ENCODE measurements at places on chromosomes 2 and 18.

DNA sequence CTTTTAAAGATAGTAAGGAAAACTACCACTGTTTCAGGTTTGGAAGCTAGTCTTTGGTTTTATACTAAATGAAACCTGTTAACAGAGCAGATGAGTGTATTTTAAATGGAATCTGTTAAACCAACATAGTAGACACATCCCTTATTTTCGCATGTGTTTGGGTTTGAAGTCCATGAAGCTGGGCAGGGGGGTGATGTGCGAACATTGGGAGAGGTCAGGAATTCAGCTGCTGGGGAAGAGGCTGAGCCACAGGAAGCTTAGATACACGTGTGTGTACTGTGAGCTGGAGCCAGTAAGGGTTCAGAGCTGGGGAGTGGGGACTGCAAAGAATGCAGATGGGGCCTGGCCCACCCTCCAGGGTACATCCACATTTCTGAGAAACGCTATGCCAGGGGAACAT lies 176.9 kb downstream of the VAPA start:
- no peak for DNase-seq

DNA sequence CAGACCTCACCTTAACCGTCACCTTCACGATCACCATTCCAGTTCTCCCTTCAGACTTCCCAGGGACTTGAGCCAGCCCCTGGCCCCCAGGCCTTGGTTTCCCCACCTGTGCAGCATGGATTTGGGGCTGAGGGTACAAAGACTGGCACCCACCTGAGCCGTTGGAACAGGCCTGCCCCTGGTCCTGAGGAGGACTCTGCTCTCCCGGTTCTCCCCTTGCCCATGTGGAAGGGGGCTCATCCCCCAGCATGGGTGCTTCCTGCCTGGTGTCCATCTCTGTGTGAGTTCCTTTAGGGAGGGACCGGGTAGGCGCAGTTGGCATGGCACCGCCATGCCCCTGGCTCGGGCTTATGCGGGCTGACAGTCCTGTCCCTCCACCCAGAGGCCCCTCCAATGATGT lies 10.9 kb upstream of the GPR35 start:
- DNase-seq, result no peak

GRCh38 chr2:212495046-212495445 lies 43.6 kb downstream of the ERBB4 start:
- DNase-seq, result no peak

- no peak for DNase-seq
Measured at GRCh38 chr2:151049746-151050145, 211.9 kb downstream of the RBM43 start.

DNA sequence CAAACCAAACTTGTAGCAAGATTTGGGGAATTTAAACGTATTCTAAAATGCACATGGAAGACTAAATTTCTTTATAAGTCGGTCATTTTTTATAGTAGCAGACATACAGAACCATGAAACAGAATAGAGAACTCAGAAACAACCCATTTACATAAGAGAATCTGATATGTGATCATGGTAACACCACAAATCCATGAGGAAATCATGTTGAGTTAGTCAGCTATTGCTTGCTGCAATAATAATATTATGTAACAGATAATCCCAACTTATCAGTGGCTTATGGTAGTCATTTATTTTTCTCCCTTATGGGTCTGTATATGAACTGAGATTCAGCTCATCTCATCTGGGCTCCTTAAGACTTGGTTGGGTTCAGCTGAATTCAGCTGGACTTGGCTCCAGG lies 103.4 kb upstream of the SERTAD2 start:
- DNase-seq, result no peak

DNA sequence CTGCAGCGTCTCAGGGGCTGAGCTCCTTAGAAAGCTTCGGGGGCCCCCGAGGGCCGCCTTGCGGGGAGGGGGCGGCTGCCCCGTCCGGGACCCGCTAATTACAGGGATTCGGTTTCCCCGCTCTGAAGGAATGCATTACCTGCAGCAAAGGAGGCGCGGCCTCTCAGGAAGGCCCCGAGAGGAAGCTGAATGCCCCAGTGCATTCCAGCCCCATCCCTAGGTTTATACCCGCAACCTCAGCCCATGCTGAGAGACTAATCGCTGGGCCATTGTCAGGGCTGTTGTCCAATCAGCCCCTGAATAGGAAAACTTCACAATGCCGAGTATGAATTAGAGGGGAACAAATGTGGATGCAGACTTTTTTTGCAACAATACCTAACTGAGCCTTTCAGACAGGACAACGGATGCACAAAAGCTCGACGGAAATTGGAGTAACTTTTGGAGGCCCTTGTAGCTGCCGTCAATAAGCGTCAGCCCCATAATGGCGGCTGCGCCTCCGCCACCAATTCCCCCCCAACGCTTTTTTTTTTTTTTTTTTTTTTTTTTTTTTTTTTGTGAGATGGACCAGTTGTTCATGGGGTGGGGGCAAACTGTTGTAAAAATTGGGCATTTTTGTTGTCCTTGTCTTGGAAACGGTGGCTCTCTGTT lies 138.6 kb upstream of the SIX3 start:
- no peak for DNase-seq

DNA sequence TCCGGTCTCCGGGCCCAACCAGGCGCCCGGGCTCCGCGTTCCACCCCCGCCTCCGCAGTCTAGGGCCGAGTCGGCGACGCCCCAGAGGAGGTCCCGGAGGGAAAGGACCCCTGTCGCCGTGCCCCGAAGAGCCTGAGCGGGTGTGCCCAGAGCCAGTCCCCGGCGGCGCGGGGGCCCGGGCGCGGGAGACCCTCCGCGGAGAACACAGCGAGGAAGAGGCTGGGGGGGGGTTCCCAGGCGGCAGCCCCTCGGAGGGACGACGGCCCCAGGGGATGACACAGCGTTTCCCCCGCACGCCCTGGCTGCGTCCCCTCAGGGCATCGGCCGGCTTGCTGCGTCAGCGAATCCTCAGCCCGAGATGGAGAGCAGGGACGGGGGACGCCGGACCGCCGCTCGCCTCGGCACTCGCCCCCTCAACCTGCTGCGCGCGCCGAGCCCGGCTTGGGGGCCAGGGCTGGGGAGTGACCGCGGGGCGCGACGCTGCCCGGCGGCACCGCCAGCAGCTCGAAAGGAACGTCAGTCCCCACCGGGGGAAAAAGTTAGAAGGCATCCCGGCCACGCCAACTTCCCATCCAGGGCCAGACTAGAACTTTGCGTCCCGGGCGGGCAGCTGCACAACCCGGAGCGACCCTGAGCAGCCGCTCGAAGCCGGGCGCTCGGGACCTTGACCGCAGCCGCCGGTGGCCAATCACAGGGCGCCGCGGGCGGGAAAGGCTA lies 711 bp downstream of the SFXN5 start:
- peak; percentile 33 for DNase-seq

GRCh38 chr2:218727502-218728165 lies 17.0 kb downstream of the TTLL4 start:
- no peak for DNase-seq

DNA sequence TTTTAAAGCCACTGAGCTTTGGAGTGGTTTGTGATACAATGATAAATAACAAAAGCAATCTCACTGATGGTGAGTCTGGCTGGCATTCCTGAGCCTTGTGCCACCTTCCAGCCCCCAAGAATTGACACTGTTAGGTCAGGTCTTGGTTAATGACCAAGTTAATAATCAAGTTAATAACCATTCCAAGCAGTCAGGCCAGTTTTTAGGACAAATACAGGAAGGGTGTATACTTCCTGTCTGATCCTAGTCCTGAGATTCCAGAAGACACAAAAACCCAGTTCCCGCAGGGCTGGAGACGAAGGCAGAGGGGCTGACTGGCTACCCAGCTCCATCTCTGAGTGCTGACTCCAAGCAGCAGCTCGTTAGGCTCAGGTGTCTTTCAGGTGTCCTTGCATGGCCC lies 74.6 kb upstream of the LAPTM4A start:
- DNase-seq, result no peak

DNA sequence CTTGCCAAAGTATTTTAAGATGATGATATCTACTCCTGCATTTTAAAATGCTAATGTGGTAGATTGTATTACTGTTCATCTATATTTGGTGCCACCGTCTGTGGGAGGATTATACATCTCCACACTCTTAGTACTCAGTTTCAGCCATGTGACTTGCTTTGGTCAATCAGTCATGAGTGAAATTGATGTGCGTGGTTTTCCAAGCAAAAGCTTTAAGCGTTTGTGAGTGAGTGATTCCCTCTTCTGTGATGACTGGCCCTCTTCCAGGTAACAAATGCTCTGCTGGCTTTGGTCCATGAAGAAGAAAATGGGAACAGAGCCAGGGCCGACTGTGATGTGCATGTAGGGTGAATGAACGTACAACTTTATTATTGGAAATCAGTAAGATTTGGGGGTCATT lies 330.4 kb downstream of the LPIN1 start:
- DNase-seq, result no peak

- DNase-seq, result no peak
Measured at GRCh38 chr2:73489053-73489452, 103.4 kb downstream of the ALMS1 start.

GRCh38 chr2:178072383-178073301 lies at the start of gene PDE11A:
Gene PDE11A (minus strand): TSS chr2:178072777. CDS start chr2:178072437, 340 bp downstream.
- no peak for DNase-seq

- DNase-seq, result no peak
Measured at GRCh38 chr18:72197591-72197990, 346.6 kb downstream of the CBLN2 start.

- DNase-seq, result no peak
Measured at GRCh38 chr2:27019459-27019858, 13.3 kb upstream of the TMEM214 start.

- DNase-seq, result no peak
Measured at GRCh38 chr18:3706279-3707097, 256.5 kb downstream of the TGIF1 start.

- no peak for DNase-seq
Measured at GRCh38 chr2:162972383-162972782, 133.8 kb upstream of the KCNH7 start.

DNA sequence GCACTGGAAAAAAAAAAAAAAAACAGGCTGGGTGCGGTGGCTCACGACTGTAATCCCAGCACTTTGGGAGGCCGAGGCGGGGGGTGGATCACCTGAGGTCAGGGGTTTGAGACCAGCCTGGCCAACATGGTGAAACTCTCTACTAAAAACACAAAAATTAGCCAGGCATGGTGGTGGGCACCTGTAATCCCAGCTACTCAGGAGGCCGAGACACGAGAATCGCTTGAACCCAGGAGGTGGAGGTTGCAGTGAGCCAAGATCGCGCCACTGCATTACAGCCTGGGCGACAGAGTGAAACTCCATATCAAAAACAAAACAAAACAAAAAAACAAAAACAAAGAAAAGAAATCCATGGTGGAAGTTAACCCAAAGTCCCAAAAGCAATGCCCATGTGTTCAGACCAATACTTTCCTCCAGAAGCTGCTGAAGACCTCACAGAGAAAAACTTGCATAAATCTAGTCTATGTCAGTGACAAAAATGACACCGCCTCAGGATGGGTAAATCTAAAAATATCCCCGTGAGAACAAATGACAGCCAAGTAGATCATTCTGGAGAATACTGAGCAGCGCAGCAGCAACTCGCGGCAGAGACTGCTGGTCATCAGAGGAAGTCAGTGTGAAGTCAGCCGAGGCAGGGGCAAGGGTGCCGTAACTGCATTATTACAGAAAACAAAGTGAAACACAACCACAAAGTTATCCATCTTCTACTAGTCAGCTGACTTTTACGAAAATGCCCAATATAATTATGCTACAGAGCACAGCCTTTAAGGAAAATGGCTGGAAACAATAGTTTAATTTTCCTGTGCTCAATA lies 41.0 kb downstream of the LPIN2 start:
- DNase-seq, result no peak

- DNase-seq, result no peak
Measured at GRCh38 chr18:57544936-57545660, 41.4 kb downstream of the FECH start.

DNA sequence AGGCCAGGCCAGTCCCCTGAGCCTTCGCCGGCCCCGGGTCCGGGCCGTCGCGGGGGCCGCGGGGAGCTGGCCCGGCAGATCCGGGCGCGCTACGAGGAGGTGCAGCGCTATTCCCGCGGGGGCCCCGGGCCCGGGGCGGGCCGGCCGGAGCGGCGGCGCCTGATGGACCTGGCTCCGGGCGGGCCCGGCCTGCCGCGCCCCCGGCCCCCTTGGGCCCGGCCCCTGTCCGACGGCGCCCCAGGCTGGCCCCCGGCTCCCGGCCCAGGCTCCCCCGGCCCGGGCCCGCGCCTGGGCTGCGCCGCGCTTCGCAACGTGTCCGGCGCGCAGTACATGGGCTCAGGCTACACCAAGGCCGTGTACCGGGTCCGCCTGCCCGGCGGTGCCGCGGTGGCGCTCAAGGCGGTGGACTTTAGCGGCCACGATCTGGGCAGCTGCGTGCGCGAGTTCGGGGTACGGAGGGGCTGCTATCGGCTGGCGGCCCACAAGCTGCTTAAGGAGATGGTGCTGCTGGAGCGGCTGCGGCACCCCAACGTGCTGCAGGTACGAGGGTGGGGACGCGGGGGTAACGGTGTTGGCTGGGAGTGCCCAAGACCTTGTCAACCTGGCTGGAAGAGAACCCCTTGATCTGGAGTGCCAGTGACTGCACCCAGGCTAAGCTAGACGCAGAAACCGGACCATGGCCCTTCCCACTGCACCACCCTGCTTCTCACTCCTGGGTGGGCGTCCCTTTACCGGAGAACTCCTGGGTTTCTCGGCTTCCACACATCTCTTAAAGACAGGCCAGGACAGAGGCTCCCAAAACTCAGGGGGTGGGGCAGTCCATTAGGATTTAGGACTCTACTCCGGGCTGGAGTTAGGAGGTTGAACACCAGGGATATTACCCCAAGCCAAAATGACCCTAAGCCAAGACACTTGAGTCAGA lies 739 bp downstream of the PKDCC start:
- DNase-seq, result no peak

DNA sequence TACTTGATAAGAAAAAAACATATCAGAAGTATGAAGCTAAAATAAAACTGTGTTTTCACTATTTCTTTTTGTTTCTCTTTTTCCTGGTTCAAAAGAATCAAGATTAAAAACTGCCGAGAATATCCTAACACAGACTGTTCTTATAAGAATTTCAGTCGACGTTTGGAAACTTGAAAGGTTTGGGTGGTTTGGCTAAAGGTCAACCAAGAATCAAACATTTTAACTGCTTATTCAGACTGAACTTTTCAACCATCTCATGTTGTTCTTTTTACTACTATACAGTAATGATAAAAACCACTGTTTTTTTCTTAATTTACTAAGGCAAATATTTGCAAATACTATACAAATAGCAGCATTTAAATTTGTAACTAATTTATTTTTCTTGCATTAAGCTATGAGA lies 308.5 kb upstream of the TFPI start:
- DNase-seq, result no peak

- no peak for DNase-seq
Measured at GRCh38 chr2:38907743-38908562, 18.3 kb downstream of the ARHGEF33 start.

- DNase-seq, result no peak
Measured at GRCh38 chr2:182365855-182366254, 61.0 kb downstream of the PDE1A start.

- no peak for DNase-seq
Measured at GRCh38 chr2:46000660-46001059, 296.5 kb upstream of the EPAS1 start.

DNA sequence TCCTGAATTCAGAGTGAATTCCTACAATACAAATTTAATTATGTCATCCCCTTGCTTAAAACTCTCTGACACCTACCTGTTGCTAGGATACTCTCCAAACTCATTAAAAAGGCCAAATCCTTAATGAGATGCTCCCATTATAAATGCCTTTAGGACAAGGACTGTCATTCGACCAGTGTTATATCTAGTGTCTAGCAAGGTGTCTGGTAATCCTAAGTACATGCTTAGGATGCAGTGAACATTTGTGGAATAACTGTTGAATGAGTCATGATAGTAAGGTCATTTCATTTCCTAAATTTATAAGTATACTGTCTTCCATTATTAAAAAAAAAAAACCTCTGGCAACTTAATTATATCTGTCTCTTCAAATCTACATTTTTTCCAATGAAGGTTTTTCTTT lies 588.9 kb upstream of the NRXN1 start:
- no peak for DNase-seq
